ENCODE measurements at places on chromosomes 1 and 21. TPM values are rescaled to one million over a fixed set of nuclear protein-coding genes. Genes with fewer than 3 reads are reported as not detected.

Gene OR2T35
- total RNA-seq = not detected

Gene PADI1
- 0.39 TPM for total RNA-seq

Gene MEX3A
- total RNA-seq = 5.8 TPM

Gene NR0B2
- not detected for total RNA-seq

Gene C1orf105
- total RNA-seq = not detected

Gene HUNK
- total RNA-seq = 3.0 TPM
